ENCODE measurements at places on chromosomes 5 and 9.

DNA sequence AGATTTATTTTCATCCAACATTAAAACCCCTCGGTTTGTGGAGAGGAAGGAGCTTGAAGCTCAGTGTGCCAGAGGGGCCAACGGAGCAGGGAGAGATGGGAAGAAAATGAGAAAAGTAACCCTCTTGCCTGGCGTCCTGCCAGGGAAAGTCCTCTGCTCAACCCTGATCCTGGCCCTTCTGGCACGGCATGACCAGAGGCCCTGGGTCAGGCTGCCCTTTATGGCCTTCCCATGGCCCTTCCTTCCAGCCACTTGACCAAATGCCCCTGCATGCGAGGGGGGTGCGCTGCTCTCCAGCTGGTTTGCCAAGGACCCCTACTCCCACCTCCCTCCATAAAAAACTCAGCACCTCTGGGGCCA is 43.8 kb downstream of the SPRY4 start:
- no peak for DNase-seq

- no peak for DNase-seq
These were observed 56.8 kb upstream of the ZFR start for GRCh38 chr5:32501071-32502002.

- no peak for DNase-seq
These were observed 148.3 kb downstream of the PRDM9 start for GRCh38 chr5:23655674-23656073.

- DNase-seq = no peak
These were observed 12.0 kb downstream of the ISL1 start for GRCh38 chr5:51395245-51395644.

- no peak for DNase-seq
These were observed 300.6 kb downstream of the TMEM38B start for GRCh38 chr9:105994970-105995369.

- no peak for DNase-seq
These were observed 433.4 kb upstream of the BRINP1 start for GRCh38 chr9:119802621-119803020.

GRCh38 chr9:86766912-86767311 is 180.4 kb downstream of the GAS1 start:
- no peak for DNase-seq

DNA sequence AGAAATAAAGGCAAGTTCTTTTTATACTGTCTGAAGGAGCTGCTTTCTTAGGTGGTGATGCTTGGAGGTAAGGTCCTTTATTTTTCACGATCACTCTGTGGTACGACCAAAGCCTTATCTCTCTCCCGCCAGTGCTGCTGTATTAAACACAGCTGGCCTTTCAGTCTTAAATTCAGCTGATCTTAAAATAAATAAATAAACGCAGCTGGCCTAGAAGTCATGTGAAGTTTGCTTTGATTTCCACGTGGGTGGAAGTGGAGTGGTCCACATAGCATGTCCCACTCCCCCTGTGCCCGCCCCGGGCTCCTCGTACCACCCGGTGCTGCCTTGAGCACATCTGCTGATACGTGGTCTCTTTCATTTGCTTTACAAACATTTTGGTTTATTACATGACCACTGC is 260.4 kb downstream of the FANCC start:
- no peak for DNase-seq

DNA sequence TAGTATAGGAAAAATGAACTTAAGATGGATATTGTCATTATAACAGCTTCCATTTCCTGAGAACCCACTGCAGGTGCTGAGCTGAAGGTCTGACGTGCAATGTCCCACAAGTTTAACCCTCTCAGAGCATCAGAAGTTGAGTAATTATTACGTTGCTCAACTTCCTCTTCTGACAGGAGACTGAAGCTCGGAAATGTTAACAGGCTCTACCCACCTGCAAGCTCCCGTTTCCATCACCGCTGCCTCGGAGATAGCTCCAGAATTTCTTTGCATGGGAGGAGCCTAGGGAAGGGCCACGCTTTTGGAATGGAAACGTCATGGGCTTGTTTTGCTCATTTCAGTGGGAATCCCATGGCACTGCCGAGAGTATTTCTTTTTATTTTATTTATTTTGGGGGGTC is 1.0 kb upstream of the NTMT1 start:
- no peak for DNase-seq

DNA sequence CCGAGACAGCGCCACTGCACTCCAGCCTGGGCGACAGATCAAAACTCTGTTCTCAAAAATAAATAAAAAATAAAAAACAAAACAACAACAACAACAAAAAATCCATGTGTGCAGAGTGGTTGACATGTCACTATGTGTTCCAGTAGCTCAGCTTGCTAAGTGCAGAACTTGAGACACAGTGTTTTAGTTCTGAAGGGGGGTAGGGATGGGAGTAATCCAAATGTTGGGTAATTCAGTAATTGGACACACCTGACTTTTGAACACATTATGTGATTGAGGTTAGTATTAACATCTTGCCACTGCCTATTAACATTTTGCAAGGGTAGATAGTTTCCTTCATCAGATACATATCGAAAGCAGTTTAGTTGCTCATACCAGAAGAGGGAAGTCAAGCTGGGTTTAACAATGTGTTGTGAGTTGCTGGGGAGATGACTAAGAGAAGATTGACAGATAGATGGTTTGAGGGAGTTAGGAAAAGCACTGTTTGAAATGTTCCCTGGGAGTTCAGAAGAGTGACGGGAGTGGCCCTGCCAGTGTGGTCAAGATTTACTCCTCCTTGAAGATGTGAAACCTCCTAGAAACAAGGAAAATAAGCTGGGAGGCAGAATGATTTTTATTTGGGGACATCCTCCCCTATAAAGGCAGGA is 928 bp downstream of the HACD4 start:
- no peak for DNase-seq

DNA sequence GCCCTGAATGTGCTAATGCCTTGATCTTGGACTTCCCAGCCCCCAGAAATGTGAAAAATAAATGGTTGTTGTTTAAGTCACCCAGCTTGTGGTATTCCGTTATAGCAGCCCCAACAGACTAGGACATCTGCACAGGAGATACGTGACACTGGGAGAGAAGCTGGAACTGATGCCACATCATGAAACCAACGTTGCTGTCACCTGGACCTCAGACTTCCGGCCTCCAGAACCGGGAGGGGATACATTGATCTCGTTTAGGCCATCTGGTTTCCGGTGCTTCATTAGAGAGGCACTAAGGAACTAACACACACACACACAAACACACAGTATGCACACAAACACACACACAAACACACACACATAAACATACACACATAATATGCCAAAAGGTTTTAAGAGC is 75.0 kb upstream of the ICE1 start:
- no peak for DNase-seq

- DNase-seq = peak; percentile 5
These were observed 434.1 kb downstream of the HCN1 start for GRCh38 chr5:45262061-45262590.

Measured in D341Med (cell line).